Stimulated activated CD4-positive, alpha-beta T cell treated with anti-CD3 and anti-CD28 coated beads, Interleukin-4, amount 100 ng/mL, for 4 hours (primary cell): ENCODE measurements at places on chromosomes 6 and 20.

DNA sequence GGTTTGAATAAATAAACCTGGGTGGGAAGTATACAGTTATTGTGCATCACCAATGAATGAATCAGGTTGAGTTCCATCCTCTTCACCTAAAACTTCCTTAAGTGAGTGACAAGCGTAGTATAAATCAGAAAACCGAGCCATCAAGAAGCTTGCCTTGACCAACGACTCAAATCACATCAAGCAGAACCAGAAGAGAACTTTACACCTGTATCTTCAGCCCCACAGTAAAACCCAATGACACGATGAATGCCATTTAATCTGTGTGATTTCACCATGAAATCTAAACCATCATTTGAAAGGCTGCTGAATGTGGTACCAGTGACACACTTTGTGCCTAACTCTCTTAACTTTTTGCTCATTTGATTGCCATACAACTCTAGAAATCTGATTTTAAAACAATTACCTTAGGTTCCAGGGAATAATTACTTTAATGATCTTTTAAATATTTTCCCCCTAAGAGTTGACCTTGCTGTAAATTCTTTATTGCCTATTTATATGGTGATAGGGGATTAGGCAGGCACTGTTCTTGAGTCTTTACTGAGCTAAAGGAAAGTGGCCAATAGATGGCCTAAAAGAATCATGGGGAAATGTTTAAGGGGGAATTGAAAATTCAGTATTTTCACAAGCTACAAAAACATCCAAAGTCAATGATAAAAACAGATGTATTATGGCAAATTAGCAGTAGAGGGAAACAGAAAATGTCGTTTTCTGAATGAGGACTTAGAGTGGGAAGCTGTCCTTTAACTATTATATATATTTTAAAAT, 152.0 kb upstream of the EYA4 start:
- no peak for DNase-seq

DNA sequence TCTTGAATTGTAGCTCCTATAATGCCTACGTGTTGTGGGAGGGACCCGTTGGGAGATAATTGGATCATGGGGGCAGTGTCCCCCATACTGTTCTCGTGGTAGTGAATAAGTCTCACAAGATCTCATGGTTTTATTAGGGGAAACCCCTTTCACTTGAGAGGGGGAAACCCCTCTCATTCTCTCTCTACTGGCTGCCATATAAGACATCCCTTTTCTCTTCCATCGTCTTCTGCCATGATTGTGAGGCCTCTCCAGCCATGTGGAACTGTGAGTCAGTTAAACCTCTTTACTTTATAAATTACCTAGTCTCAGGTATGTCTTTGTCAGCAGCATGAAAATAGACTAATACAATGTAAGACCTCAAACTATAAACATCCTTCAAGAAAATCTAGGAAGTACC, 23.1 kb downstream of the PAQR8 start:
- no peak for DNase-seq

DNA sequence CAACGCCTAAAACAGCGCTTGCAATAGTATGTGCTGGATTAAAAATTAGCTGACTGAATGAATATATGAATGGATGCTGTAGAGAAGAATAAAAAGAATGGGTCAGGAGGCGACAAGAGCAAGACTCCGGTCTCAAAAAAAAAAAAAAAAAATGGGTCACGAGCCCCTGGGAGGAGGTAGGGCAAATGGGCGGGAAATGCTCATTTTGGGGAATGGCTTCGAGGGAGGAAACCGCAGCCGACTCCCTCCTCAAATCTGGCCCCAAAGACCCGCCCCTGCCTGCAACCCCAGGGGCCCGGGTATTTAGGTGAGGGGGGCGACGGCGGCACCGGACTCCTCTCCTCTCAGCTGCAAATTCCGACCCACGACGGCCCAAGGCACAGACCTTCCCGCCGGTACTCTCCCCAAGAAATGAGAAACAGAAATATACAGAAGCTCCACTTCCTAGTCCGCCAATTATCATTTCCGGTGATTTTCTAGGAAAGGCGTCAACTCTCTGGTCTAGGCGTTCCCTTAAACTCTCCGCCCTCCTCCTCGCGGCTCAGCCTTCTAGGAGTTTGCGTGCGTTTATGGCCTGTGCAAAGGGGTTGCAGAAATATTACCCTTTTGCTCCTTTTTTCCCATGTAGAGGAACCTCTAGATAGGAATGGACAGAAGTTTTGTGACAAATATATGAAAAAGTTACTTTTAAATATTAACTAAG, at the start of gene ZNF311:
Gene ZNF311, minus strand, starts transcription at position 133 of the 703 bp plus-strand sequence. CDS start 1,361 bp downstream, outside the sequence.
- no peak for DNase-seq

DNA sequence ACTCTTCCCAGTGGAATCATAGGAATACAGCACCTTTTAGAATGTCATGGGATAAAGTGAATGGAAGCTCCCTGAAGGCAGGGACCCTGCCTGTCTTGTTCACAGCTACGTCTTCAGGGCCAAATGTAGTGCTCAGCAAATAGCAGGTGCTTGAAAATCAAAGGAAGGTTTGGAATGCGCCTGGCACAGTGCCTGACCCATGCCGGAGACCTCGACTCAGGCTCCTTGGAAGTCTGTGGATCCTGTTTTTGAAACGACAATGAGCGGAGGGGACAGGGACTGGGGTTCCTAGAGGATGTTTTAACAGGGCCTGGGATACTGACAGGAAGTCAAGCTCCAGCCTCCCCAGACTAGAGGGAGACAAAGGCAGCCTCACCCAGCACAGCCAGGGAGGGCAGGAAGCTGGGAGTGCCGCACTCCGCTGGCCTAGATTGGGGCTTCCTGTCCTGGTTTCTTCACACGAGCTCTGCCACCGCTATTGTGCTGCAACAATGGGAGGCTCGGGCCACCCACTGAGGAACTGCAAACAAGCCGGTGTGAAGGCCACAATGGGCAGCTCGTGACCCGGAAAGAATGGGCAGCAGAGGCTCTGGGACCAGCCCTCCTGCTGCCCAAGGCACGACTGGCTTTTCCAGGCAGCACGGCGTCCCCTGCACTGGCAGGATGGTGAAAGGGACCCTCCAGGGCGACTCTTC, 76.7 kb downstream of the PREX1 start:
- DNase-seq = no peak

- no peak for DNase-seq
Observed at GRCh38 chr6:51027283-51028065, 208.8 kb downstream of the TFAP2B start.

- DNase-seq = no peak
Observed at GRCh38 chr20:2616634-2617033, 35.8 kb upstream of the NOP56 start.

DNA sequence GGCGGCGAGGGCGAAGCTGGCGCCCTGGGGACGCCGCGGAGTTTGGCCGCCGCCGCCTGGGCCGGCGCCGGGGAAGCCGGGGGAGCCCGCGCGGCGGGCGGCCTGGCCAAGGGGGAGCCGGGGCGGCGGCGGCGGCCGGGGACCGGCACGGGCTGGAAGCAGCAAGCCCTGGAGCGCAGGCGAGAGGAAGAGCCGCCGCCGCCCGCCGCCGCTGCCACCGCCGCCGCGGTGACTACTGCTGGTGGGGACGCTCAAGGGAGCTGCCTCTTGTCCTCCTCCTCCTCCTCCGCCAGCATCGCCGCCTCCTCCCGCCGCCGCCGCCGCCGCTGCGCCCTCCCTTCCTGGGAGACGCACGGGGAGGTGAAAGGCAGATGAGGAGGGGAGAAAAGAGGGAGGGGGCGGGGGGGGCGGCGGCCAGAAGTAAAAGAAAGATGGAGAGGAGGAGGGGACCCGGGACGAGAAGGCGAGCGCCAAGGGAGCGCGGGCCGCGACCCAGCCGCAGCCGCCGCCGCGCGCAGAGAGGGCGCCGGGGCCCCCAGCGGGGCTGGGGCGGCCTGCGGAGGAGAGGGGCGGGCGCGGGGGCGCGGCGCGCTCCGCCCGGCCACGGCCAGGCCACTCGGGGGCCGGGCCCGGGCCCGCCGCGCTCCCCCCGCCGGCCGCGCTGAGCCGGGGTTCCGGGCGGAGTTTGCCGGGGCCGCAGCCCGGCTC, 846 bp downstream of the PDE10A start:
- DNase-seq = no peak

DNA sequence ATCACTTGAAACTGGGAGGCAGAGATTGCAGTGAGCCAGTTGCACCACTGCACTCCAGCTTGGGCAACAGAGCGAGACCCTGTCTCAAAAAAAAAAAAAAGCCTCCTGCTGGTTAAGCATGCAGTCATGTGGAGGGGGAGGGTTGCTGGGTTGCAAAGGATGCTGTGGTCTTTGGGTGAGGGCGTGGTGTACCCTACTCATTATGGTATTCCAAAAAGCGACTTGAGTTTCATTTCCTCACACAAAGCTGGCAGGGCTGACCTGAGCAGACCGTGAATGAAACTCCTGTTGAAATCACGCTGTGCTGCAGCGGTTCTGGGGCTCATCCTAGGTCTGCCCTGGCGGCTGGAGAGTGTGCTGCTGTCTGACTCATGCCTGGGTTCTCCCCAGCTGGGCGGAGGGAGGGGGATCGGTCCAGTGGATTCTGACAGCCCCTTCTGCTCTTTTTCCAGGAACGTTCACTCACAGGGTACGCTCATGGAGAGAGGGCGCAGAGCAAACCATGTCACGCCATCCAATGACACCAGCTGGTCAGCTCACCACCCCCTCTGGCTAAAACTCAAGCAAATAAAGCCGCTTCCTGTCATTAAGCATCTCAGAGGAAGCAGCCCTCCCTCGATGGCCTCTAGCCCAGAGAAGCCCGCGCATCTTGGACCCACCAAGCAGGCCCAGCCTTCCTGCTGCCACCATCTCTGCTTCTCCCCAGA, 166.2 kb downstream of the SCML4 start:
- DNase-seq = peak; percentile 27

GRCh38 chr6:938271-938905, 245.4 kb upstream of the EXOC2 start:
- DNase-seq = no peak

DNA sequence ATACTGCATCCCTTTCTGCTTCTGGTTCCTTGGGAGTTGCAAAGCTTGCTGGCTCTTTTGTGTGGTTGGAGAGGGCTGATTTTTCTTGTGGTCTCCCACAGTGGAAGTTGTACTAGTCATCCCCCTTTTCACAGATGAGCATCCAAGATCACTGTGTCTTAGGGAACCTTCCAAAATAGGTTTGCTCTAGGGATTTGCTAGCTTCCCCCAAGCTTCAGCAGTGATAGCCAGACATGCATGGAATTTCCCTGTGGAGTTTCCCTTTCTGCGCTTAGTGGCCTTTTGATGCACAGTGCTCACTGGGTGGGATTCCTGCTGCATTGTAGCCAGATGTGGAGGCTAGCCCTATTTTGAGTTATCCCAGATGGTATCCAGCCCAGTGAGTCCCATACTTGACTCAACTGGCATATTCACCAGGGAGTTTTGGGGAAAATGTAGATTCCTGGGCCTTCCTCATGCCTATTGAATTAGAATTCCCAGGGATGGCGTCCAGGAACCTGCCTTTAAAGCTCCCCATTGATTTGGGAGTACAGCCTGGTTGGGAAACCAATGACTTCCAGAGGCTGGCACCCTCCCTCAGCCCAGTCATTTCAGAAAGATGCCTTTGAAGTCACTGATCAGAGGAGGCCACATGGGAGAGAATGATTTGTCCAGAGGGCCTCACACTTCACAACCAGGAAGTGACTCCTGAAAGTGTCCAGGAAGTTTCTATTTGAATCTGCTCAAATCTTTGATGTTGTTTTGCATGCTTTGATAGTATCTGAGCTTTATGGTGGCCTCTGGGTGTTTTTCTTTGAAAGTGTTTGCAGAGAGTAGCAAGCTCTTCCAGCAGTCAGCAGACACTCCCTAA, 25.9 kb downstream of the PPARD start:
- no peak for DNase-seq

DNA sequence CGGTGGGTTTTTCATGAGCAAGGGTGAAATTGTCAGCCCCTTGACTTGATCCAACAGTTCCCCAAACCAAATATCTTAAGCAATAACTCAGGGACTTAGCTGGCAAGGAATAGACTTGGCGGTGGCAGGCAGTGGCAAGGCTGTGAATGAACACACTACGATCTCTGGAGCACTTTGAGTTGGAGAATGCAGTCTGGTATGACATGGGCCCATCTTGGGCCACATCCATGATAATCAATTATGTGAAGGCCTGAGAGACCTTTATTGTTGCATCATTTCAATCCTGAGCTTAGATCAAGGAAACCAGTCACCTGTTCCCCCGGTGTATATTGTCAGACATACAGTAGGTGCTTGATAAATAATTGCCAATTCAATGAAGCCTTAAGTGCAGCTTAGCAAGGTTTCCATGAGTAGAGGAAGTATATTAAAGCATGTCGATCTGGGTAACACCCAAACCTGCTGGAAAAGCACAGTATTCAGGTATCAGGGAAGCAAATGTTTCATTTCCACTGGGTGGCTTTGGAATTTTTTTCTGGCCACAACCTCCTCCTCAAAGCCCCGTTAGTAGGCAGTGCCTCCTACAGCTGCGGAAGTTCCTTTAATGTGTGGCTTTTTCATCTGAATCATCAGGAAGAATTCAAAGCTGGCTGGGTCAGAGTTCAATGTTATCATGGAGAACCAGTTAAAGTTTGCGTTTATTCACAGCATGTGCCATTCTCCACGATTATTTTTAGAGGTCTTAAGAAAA, 10.2 kb downstream of the CASS4 start:
- no peak for DNase-seq

GRCh38 chr6:138769102-138769676, 4.4 kb upstream of the CCDC28A start:
- DNase-seq = no peak

DNA sequence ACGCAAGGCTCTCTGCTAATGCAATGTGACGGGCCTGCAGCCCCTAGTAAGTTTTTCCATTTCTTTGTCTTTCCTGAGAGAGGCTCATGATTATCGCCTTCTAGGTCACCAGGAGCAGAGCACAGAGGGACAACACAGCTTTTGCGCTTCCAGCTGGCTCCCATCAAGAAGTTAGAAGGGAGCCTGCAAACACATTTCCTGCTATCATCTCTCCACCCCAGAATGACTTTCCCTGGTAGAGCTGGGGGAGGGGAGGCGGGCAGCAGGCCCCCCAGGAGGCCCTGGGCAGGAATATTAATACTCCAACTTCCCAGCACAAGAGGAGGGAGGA, 35.7 kb upstream of the CCDC167 start:
- DNase-seq = no peak

DNA sequence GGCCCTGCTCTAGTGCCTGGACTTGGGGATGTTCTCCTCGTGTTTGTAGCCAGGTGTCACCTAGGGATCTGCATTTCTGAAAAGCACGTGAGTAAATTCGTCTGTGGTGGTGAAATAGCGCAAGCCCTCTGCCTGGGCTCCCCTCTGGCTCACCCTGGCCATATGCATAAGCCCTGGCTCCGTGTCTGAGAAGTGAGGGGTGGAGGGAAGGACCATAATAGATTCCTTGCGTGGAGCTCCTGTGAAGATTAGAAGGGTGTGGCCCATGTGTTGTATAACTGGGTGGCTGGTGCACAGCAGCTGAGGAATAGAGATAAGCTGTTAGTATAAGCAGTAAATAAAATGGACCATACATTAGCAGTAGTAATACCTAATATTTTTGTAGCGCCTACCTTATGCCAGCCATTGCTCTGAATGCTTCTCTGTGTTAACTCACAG, 4.8 kb downstream of the BCAS1 start:
- DNase-seq = no peak

- DNase-seq = no peak
Observed at GRCh38 chr6:28124971-28125353, 553 bp downstream of the ZSCAN16 start.

GRCh38 chr20:5073660-5074231, 46.0 kb downstream of the PCNA start:
- no peak for DNase-seq

- DNase-seq = no peak
Observed at GRCh38 chr20:55095745-55096400, 620.5 kb downstream of the DOK5 start.
